Activated T-helper 2 cell treated with anti-CD3 and anti-CD28 coated beads, Interferon-gamma antibody, Interleukin-2, Interleukin-4, amounts not matched to agents 10 μg/mL and 5 μg/mL and 100 μg/mL, durations not matched to agents 14 hours and 24 hours and 36 hours (primary cell): ENCODE measurements at places on chromosomes 5 and 9.

- DNase-seq: no peak
These were observed 1741.8 kb upstream of the CDH9 start for GRCh38 chr5:28780083-28780692.

- no peak for DNase-seq
These were observed 45.5 kb downstream of the ELL2 start for GRCh38 chr5:95915999-95916686.

GRCh38 chr9:137664676-137665075, 45.9 kb downstream of the EHMT1 start:
- DNase-seq: no peak

- DNase-seq: no peak
These were observed 81.2 kb upstream of the NIPBL start for GRCh38 chr5:36795366-36795765.

DNA sequence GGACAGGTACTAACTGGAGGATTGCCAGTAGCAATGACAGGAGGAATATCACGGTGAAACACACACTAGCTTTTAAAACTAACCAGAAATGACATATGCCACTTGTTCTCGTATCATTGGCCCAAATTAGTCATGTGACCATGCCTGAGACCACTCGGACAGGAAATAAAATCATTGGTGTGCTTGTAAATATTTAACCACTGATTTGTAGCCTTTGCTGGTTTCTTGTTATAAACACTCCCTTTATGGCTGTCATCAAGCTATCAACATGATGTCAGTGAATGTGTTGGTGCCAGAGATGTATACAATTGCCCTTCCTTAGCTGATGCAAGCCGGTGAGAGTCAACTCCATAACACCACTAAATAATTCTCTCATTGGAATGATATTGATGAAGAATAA, 123.7 kb upstream of the ANKH start:
- no peak for DNase-seq

DNA sequence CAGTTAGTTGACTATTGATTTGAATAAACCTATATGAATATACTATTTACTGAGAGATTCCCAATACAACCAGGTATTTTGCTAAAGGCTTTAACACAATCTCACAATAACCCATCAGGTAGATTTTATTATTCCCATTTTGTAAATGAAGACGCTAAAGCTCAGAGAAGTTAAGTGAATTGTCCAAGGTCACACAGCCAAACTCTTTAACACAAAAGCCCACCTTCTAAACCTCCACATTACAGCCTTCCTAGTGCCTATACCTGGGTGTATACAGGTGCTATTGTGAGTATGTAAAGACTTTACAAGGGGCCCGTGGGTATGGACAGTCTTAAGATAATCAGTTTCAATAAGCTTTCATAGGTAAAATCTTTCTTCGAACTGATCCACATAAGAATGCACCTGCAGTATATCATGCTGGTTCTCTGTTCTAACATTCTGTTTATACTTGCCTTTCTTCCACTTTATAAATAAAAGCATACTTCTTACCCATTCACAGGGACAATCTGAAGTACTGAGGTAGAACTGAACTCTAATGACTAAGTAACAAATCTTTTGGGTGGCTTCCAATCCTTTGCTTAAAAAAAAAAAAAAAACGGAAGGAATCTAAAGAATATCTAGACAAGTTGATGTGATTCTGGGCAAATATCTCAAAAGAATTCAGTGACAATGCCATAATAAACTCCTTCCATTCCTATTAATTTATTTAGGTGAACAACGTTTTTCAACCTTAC, 59.1 kb downstream of the PJA2 start:
- no peak for DNase-seq

DNA sequence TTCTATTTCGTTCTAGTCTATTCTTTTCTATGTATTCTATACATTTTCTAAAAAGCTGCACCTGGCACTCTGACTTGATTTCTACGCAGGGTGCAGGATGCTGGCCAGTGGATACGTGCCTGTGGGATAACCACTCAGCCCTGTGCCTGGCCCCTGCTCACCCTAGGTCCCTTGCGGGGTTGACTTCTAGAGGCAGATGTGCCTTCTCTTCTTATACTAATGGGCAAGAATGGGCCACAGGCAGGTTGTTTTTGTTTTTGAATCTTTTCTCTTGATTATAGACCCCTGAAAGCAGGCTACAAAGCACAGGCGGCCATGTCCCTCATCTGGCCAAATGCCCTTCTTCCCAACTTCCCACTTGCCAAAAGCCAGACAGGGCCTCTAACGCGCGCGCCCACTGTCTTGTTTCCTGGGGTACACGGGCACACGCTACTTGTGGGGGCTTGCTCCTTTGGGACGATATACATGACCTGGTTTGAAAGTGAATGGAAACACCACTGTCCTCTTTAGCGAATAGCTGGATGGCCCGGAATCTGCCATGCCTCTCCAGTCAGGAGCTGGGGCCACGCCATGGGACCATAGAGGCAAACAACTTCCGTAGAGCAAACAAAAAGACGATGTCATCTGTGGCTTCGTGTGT, 162.7 kb upstream of the IRX2 start:
- no peak for DNase-seq

- no peak for DNase-seq
These were observed 214.2 kb downstream of the SPATA31D1 start for GRCh38 chr9:82202808-82203207.

DNA sequence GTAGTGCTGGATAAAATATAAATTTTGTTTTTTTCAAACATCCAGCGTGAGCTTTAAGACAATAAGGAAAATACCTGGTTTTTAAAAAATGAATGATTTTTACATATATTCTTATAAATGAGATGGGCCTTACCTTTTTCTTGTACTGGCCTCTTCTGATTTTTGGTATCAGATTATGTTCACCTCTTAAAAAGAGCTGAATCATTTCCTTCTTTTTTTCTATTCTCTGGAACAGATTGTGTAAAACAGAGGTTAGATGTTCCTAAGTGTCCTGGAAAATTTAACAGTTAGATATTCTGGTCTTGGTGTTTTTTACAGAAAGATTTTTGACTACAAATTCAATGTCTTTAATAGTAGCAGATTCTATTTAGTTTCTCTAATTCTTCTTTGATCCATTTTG, 74.6 kb downstream of the NDUFAF2 start:
- no peak for DNase-seq

DNA sequence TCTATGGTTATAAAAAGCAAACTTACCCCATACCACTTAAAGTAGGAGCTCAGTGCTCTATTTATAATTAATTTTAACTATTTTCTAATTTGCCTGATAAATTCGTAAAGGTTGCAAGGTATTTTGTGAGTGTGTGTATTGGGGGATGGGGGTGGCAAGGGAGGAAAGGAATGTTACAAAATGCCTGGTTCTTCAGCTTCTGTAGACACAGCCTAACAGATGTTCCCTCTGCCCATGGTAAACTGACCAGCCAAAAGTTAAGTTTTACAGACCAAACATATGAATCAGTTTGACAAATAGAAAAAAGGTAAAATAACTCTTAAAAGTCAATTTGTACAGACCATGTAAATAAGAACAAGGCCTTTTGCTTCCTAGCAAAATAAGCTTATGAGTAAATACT, 232.6 kb downstream of the KIAA0825 start:
- DNase-seq: no peak

- DNase-seq: no peak
These were observed 1339.3 kb downstream of the EFNA5 start for GRCh38 chr5:106331415-106331814.
